Stimulated activated CD4-positive, alpha-beta T cell treated with anti-CD3 and anti-CD28 coated beads, TNF-alpha, amount 100 ng/mL, for 4 hours (primary cell): ENCODE measurements at places on chromosomes 7 and 10.

GRCh38 chr10:103353281-103353680 lies 2.3 kb upstream of the PCGF6 start:
- DNase-seq: no peak

DNA sequence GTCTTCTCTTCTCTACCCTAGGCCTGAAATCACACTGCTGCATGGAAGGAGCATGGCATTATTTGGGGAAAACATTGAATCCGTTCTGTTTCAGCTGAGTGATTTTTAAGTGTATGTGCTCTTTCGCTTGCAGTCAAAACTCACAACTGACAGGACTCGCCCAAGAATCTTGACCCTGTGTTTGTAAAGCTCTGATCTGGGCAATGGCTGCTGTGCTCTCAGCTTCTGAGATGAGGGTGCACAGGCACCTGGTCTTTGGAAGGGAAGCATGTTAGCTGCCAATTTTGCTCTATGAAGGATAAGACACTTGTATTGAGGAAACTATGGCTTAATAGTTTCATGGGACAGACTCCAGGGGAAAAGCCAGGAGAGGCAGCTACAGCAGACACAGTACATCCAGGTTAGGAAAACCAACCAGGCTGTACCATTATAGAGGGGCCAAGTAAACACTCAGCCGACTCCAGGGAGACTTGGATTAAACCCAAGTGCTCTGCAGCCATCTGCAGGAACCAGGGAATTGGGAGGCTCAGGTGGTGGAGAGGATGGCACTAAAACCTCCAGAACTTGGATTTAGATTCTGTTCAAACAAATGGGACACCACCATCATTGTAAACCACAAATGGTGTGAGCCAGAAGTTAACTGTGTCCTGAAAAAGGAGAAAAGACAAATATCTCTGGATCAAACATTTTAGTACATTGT lies 43.3 kb downstream of the LYZL1 start:
- DNase-seq: no peak

- DNase-seq: no peak
Observed at GRCh38 chr10:31921031-31921430, 7.6 kb downstream of the ARHGAP12 start.

GRCh38 chr10:74334221-74334620 lies 183.2 kb downstream of the ADK start:
- no peak for DNase-seq

- no peak for DNase-seq
Observed at GRCh38 chr10:32139223-32140073, 83.2 kb upstream of the KIF5B start.

GRCh38 chr7:12643001-12643643 lies 44.3 kb upstream of the ARL4A start:
- DNase-seq: no peak

DNA sequence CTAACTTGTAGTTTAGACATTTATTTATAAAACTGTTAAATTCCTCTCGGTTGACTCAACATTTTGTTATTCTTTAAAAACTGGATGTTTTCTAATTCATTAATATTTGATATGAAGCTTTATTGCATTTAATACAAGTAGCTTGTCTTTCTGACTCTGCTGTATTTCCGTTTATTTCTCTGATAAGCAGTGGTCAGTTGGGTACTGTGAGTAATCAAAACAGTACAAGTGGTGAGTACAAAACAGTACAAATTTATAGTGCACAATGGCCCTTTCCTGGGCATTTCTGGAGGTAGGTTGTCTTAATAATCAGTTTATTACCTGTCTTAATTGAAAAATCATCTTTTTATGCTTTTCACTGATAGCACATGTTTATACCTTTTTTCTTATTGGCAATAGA lies 182.7 kb downstream of the CCSER2 start:
- DNase-seq: no peak

GRCh38 chr7:105132335-105132734 lies 118.3 kb downstream of the KMT2E start:
- DNase-seq: no peak

DNA sequence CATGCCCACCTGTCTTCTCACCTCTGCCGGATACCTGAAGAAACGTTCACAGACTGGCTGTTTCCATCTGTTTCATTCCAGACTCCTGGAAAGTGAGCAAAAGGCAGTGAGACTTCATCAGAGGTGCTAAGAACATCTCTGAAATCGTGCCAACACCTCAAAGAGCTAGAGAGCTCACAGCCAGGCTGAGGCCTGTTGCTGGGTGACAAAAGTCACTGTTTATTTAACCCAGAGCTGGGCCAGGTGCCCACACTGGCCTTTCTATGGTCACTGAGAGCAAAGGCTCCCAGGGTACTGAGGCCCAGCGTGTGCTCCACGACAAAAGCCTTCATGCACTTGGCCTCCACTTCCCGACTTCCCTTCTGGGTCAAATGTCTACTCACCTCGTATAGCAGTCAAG lies 3.7 kb upstream of the NANOS1 start:
- no peak for DNase-seq

DNA sequence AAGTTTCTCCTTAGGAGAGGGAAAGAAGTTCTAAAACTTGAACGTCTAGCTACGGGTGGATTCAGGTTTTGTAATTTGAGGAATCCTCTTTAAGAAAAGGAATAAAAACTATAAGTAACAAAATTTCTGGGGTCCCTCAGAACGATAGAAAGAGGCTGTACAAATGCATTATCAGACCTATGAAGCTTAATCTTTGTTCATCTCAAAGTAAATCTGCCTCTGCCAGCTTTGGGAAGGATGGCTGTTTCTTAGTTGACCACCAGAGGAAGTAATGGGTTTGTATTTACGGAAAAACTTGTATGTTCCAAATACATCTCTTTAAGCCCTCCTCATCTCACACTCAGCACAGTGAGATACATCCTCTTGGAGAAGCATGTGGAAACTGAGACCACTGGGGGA lies 864 bp downstream of the PSTK start:
- DNase-seq: no peak

DNA sequence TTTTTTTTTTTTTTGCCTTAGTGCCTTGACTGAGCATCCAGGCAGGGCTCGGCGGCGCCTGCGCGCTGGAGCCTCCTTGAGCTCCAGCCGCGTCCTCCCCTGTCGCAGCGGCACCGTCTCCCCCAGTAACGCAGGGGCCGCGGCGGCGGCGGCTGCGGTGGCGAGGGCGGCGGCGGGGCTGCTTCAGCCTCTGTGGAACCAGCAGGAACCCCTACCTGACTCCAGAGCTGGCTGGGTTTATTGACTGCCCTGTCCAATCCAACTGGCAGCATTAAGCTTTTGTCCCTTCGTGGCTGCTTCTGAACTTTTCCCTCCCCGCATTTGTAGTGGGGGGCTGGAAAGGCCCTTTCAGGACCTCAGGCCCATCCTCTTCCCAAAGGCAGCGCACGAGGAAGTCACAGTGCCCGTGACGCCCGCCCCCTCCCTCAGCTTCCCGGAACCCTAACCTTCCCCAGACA lies at the start of gene GPR85:
Gene GPR85 (minus strand): TSS at position 397 of the 458 bp plus-strand sequence. CDS start 2,106 bp downstream, outside the sequence.
- no peak for DNase-seq

- DNase-seq: no peak
Observed at GRCh38 chr10:67438605-67439304, 257.2 kb downstream of the CTNNA3 start.

GRCh38 chr7:132160611-132161532 lies 415.4 kb downstream of the PLXNA4 start:
- no peak for DNase-seq

- DNase-seq: no peak
Observed at GRCh38 chr10:8591640-8592039, 537.2 kb downstream of the GATA3 start.

- DNase-seq: no peak
Observed at GRCh38 chr10:79552143-79552542, 8.1 kb downstream of the SFTPA2 start.

GRCh38 chr10:126264102-126265018 lies 123.9 kb downstream of the ADAM12 start:
- no peak for DNase-seq

- no peak for DNase-seq
Observed at GRCh38 chr7:52682993-52683392, 352.4 kb upstream of the POM121L12 start.

- DNase-seq: no peak
Observed at GRCh38 chr7:151897161-151897731, 20.3 kb upstream of the PRKAG2 start.

DNA sequence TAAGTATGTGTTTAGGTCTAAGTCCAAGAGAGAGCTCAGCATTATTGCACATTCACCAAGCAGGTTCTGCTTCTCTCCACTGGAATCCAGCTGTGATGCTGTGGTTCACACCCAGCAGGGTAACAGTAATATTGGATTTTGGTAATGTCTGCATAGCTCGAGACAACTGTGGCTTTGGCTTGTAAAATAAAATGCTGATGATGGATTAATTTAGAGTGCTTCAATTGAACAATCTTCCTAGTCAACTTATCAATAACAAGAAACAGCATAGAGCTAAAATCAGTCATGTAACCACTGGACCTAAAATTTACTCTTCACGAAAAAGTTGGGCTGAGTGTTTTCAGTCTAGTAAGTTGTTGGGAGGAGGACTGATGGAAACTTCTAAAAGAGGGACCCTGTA lies 709.2 kb downstream of the TYW1 start:
- DNase-seq: no peak

DNA sequence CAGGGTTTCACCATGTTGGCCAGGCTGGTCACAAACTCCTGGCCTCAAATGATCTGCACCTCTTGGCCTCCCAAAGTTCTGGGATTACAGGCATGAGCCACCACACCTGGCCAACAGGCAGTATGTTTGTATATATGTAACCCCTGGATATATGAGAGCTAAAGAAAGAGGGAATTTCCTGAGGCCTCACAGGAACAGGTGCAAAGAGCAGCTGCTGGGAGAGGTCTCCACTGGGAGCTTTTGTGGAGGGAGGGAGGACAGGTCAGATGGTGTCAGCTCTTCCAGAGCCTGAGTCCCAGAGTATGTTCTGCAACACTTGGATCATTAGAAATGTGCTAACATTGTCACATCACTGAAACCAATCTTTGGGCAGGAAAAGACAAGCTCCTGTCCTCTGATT lies 110.1 kb upstream of the KIF5B start:
- no peak for DNase-seq

GRCh38 chr7:137331378-137331777 lies 12.2 kb downstream of the PTN start:
- DNase-seq: no peak

GRCh38 chr7:17713584-17713983 lies 226.7 kb downstream of the SNX13 start:
- no peak for DNase-seq

DNA sequence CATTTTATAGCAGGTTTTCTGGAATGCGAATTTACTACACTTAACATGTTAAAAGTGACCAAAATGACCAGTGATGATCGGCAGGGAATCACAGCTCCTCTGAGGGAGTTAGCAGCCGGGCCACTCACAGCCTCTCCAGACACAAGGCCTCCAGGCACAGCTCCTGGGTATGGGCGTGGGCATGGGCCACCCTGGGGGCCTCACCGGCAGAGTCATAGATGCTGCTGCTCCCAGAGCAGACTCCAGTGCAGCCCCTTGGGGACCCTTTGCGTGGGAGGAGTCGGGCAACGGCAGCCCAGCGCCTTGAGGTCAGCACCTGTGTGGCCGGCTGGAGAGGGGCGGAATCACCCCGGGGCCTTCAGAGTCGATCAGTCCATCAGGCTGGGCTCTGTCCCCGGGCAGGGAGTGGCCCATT lies 8.6 kb downstream of the KNDC1 start:
- DNase-seq: no peak

- DNase-seq: no peak
Observed at GRCh38 chr10:86372784-86373239, 6.2 kb upstream of the GRID1 start.

DNA sequence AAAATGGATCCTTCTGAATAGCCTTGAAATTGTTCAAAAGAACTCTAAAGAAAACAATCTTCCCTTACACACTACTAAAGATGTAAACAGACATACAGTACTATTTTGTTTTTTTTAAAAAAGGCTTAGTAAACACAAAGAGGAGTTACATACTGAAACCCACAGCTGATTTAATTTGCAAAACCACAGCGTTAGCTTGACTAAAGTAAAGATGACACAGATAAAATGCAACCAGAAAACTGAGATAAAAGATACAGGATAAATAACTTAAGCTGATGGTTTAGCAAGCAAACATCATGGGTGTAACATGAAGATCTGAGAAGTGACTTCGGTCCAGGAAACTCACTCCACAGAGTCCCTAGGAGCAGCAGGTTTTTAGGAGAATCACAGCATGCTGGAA lies 21.8 kb downstream of the PRKCQ start:
- no peak for DNase-seq

- DNase-seq: no peak
Observed at GRCh38 chr10:44994752-44995530, 5.8 kb upstream of the ZNF22 start.

DNA sequence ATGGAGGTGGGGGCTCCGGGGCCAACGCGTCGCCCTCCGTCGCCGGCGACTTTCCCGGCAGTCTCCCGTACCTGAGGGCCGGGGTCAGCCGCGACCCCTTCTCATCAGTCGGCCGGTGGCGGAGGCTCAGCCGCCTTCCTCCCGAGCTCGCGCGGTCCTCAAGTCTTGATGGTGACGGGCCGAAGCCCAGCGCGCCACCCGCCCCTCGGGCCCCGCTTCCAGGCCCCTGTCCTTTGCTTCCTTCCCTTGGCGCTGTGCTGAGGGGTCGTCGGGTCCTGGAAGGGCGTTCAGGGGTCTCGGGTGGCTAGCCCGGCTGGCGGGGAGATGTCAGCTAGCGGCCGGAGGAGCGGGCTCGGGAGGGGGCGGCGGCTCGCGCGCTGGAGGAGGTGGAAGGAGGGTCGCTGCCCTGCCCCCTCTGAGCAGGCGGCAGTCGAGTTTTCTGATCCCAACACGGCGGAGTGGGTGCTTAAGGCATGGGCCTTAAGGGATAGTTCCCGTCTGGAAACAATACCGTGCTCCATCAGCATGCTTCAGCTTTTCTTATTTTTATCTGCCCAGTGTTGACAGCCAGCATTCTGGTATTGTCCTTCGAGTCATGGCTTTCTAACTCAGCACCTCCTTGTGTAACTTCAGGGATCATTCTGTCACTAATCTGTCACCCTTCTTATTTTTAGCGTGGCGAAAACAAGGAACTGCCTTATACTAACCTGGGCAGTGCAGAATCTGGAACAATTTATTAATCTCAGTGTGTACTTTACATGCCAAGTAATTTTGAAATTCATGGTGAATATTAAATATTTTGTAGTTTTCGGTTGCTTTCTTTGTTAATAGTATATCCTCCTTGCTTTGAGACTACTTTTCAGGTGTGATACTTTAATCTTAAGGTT lies 748 bp downstream of the PHTF2 start:
- DNase-seq: peak; percentile 9

DNA sequence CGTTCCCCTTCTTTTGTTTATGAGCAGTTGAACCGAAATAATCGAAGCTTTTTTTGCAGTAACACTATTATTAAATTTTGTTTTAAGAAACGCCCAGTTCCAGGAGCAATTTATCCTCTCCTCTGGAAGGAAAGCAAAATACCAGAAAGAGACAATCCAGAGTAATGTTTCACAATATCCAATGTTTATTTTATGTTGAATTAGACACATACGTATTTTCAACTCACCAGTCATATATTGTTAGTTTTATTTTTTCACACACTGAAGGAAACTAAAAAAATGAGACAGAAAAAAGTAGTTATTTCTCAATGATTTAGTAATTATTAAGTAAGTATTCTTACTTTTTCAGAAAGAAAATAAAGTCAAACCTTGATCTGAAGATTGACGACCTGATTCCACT lies 85.1 kb downstream of the MYOF start:
- no peak for DNase-seq

GRCh38 chr10:20885678-20886077 lies 11.4 kb downstream of the NEBL start:
- no peak for DNase-seq
